ENCODE measurements at places on chromosomes 4 and X. TPM values are rescaled to one million over a fixed set of nuclear protein-coding genes. Genes with fewer than 3 reads are reported as not detected.

TMEM255A gene
- 3.2 TPM for polyA plus RNA-seq

DLG3 gene
- 14.0 TPM for polyA plus RNA-seq

AKAP4 gene
- not detected for polyA plus RNA-seq

SPRY1 gene
- polyA plus RNA-seq: 112 TPM

MAGEA2B gene
- polyA plus RNA-seq: not detected
